ENCODE measurements at places on chromosomes 1 and 21.

DNA sequence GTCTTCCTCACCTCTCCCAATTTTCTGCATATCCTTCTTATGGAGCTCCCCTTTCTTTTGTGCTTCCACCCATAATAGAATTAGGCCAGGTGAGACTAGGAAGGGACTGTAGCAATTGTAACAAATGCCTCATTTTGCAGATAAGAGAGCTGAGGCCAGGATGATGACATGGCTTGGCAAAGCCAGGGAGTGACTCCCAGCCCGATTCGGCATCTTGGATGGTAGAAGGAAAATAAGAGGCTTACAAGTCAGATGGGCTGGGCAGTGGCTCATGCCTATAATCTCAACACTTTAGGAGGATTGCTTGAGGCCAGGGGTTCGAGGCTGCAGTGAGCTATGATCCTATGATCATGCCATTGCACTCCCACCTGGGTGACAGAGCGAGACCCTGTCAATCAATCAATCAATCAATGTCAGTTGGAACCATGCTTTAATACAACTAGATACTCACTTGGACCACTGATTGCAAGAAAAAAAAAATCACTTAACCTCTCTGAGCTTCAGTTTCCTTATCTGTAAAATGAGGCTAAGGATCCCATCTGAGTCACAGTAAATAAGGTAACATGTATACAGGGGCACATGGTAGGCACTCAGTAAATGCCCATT is 51.6 kb downstream of the PLEKHA6 start:
- DNase-seq: no peak

GRCh38 chr1:32071758-32072621 is 749 bp upstream of the TMEM39B start:
- DNase-seq: no peak

DNA sequence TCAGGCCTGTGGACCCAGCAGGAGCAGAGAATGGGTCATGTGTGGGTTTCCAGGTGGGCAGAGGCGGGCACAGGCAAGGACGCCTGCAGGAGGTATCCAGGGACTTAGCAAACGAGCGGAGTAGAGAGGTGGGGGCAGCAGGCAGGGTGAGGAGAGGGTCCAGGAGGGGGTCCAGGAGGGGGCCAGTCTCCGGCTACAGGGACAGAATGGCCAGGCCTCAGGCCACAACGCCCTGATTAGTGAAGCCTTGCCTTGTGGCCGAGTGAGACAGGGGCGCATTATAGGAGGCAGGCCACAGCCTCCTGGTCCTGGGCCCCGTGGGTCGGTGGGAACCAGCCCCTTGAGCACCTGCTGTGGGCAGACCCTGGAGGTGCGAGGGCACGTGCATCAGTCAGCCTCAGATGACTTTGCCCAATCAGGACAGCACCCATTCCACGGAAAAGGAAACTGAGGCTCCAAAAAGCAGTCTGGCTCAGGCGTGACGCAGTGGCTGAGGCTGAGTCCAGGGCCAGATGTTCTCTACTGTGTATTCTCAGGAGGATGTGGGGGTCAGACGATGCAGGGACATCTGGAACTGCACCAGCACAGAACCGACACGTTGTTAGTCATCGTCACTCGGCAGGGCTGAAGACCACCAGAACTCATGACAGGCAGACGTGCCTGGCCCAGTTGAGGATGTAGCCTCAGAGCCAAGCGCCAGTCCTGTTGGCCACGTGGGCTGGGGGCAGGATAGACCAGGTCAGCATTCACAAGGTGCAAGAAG is 113.7 kb downstream of the CRYAA start:
- DNase-seq: no peak

GRCh38 chr1:20589331-20590278 is 708 bp downstream of the CDA start:
- no peak for DNase-seq

GRCh38 chr1:26290122-26290881 is 10.4 kb downstream of the SH3BGRL3 start:
- no peak for DNase-seq

- peak; percentile 52 for DNase-seq
Observed at GRCh38 chr1:151716771-151717631, at the start of gene CELF3. Gene CELF3, minus strand, starts transcription at chr1:151716803. Its CDS starts 783 bp downstream, at chr1:151716020.

GRCh38 chr1:235244974-235245592 is 82.9 kb downstream of the ARID4B start:
- peak; percentile 79 for DNase-seq

DNA sequence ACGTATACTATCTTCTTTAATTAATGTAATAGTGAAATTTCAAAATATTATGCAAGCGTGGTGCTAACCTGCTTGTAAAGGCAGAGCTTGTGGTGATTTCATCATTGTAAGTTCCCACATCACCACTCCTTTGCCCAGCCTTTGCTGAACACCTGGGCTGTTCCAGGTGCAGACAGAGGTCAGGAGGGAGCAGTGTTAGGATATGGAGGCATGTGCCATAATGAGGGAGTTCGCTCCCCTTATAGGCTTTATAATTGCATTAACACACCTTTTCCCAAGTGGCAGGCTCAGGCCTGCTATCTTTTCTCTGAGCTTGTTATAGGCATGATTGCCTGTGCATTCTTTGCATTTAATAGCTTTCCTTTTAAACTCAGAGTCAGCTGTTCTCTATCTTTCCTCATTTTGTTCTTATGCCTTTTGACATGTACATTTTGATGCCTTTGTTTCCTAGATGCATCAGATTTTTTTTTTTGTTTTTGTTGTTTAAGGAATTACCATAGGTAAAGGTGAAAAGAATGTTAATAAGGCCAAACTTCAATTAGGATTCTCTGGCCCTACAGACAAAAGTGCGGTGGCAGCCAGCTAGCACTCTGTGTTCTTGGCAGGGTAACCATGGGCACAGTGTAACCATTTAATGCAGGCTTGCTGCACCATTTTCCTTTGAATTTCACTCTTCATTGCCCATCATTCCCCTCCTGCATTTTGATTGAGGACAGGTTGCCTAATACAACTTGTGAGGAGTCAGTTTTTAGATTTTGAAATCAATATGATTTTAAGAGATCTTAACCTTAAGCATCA is 12.6 kb downstream of the NPL start:
- no peak for DNase-seq

DNA sequence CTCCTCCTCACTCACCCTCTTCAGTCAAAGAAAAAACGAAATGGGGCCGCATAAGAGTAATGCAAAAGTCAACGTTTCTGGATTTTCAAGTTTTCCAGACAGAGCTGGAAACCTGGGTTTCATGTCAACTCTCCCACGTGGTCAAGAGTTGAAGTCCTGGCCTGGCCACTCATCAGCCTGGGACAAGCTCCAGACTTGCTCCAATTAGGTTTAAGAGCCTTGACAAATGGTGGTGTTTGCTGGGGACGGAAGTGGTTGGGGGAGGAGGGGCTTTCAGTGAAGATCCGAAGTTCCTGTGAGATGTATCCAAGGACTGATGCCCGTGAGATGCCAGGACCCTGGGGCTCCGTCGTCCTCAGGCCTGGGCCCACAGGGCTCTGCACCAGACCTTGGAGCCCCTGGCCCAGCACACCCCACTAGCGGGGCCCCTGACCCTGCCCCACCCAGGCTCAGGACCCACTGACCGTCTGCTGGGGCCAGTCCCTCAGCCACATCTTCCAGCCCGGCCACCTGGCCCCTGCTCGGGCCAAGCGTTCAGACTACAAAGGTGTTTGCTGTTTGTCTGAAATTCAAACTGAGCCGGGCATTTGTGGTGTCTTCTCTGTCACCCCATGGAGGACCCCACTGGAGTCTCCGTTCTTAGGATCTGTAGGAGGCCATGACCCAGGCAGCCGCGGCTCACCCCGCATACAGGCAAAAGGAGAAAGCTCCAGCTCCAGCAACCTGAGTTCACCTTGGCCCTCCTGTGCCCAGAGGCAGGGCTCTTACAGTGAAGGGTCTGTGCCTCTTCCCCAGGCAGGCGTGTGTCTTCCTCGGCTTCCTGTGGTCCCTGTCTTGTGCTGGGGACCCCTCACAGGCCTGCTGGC is 53.3 kb downstream of the SIK1 start:
- DNase-seq: no peak

DNA sequence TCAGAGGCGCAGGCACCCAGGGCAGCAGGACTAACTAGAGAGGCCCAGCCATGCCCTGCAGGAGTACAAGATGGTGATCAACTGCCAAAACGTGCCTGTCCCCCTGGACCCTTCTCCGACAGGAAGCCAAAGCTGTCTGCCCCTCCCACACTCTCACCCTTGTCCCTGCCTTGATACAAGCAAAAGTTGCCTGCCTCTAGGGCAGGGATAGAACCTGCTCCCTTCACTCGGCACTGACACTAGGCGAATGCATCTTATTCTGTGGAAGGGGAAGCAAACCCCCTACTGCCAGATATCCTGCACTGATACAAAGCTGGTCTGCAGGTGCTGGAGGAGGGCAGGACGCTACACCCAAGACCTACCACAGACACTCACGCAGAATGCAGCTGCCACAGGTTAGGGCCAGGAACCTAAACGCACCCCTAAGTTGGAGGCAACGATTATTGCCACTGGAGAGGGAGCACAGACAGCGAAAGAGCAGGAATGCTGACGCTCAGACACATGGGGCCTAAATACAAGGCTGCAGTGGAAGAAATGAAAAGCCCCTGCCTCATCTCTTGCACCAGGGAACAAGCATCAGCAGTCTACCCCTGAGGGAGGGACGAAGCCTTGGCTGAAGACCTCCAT is 3.7 kb downstream of the TARBP1 start:
- DNase-seq: peak; percentile 60

DNA sequence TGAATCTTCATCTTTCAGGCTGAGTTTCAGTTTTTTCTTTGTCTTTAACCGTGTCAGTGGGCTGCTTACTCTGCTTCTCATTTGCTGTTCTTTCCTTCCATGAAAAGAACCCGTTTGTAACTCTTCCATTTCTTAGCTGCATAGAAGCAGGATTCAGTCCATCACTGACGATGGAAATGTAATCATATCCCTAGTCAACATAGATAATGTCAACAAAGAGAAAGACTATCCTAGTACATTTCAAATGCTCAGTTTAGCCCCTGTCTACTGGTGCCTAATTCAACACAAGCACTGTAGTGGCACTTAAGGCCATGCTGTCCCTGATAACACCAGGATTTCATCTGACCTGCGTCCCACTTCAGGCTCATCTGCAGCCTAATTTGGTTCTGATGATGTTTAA is 376 bp downstream of the GBP1 start:
- no peak for DNase-seq

DNA sequence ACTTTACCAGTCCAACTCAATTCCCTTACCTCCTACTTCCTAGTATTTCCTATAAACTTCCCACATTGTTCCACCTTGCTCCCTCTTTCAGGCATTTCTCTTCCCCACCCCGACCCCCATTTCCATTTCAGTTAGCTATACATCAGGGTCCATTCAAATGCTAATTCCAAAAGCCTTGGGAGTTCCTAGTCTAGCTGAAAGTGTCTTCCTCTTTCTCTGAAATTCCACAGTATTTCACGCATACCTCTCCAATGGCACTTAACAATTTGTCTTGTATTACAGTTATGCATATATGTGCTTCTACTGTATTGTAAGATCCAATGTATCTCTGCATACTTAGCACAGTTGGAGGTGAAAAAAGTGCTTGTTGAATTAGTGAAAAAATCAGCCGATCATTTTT is 94.9 kb downstream of the ZNF644 start:
- no peak for DNase-seq

DNA sequence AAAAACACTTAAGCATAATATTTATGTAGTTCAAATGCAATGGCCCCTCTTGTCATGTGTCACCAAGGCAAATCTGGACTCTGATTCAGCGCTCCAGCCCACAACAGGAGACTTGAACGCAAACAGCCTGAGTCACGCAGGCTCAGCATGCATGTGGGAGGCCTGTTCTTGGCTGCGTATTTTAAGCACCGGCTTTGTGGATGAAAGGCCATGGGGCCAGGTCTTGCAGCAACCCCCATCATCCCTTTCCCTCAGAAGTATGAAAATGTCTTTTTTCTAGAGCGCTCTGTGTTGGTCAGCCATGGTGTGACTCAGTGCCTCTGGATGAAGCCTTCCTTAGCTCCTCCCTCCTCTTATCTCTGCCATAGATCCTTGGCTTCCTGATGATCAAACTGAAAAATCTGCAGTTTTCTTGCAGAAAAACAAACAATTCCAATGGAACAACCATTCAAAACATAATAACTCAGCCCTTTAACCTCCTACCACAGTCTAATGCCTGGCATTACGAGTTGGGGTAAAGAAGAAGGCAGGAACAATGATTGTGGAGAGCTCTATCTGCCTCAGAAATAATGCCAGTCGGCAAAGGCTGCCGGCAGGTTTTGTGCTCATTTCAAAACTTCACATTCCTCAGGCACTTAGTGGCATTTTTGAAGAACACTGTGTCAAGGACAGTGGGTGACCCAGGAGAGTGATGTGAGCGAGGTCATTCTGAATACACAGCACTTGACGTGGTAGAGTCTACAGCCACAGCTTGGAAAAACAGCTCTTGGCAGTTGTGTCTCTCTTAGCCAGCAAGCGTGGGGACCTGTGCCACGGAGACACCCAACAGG is 167.5 kb downstream of the CLIC6 start:
- DNase-seq: no peak
